ENCODE measurements at places on chromosomes 7 and 10.
A peak's percentile ranks its signal among the peaks of the same experiment; 100 is the strongest.

DNA sequence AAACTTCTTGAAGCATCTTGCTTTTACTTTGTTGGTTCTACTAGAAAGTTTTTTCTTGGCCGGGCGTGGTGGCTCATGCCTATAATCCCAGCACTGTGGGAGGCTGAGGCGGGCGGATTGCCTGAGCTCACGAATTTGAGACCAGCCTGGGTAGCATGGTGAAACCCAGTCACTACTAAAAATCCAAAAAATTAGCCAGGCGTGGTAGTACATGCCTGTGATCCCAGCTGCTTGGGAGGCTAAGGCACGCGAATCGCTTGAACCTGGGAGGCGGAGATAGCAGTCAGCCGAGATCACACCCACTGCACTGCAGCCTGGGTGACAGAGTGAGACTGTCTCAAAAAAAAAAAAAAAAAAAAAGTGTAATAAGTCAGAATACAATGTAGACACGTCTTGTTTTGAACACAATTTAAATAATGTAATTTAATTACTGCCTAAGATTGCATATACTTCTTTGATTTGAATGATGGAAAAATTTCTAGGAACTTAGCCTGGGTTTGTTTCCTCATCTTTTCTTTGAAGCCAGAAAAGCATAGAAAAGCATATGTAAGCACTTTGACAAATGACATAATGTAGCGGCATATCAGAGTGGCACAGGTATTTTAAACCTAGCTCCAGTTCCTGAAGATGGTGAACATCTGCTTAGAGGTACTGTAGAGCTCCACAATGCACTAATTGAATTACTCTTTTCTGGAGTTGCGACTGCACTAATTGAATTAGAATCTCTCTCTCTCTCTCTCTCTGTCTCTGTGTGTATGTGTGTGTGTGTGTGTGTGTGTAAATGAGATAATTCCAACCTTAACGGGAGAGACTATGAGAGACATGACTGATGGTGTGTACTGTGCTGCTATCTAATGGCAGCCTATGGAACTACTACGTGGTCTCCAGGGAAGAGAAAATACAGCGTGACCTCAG is 87.8 kb downstream of the BTRC start:
- DNase-seq, result peak; percentile 44

DNA sequence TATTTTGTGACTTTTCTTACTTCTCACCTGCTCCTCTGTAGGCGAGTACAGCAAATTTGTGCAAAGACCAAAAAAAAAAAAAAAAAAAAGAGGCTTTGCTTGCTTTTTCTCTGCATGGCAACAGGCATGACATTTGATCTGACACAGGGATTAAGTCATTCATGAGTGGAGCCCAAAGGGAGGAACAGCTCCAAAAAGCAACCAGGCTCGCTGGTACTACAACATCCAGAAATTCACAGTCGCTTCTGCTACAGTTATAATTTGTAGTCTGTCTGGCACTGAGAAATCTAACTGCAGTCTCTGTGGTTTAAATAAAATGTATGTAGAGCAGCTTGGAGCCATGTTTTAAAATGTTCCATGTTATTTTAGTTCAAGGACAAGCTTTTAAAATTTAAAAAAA is 31.7 kb downstream of the MKX start:
- DNase-seq, result no peak

DNA sequence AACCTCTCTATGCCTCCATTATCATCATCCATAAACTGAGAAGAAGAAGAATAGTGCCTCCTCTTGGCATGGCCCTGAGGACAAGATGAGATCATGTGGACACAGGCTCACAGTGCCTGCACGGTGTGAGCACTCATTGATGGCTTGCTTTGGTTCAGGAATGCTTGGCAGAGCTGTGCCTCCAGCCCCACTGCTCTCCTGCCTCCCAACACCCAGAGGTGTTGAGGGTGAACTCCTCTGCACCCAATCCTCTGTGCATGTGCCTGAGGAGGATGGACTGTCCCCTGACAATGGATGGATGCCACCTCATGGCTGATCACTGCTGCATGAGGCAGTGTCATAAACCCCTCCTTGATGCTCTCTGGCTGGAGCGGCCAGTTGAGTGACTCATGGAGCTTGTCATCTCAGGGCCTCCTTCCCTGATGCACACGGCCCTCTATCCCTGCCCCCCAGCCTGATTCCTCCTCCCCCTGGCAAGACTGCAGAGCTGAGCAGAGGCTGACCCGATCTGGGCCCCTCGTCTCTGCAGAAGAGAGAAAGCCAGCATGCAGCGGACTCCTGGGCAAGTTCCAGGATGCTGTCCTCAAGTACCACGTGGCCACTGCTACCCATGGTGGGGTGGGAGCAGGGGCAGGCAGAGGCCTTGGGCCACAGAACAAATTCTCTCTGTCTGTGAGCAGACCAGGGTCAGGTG is 136.3 kb downstream of the KCNMA1 start:
- DNase-seq, result no peak

DNA sequence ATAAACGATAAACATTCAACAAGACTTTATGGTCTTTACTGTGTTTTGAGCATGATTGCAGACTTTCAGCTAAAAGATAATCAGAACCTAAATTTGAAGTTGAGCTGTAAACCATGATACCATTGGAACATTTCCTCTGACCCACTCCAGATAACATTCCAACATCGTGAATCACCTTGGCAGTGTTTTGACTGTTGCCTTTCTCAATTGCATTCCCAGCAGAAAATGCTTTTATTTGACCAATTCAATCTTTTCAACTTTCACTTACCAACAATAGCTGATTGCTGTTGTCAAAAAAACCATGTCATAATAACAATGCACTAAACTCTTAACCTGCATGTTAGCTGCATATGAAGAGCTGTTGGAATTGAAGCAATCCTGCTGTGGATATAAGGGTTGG is 165.5 kb downstream of the MDFIC start:
- peak; percentile 18 for DNase-seq

- DNase-seq, result no peak
These were observed 13.4 kb upstream of the CARD11 start for GRCh38 chr7:3057066-3057420.

DNA sequence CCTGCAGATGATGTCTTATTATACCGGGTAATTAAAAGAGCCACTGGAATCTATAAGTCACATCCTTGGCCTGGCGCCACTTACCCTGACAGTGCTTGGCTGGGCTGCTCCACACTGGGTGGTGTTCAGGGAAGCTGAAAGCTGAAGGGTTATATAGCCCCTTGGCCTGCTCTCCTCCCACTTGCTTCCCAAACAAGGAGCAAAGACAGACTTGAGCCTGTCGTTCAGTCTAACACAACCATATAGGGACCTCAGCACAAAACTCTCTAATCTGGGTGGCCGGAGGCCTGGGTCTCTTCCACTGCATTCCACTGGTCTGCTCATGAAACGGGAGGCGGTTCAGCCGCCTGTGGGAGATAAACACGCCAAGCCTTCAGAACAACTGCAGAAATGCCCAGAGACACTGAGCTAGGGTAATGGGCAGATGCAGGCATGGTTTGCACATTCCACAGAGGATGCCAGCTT is at the start of gene ACTA2:
ACTA2 (minus strand) TSS at position 127 of the 465 bp plus-strand sequence. CDS start 3,843 bp downstream, outside the sequence.
- DNase-seq, result peak; percentile 28

DNA sequence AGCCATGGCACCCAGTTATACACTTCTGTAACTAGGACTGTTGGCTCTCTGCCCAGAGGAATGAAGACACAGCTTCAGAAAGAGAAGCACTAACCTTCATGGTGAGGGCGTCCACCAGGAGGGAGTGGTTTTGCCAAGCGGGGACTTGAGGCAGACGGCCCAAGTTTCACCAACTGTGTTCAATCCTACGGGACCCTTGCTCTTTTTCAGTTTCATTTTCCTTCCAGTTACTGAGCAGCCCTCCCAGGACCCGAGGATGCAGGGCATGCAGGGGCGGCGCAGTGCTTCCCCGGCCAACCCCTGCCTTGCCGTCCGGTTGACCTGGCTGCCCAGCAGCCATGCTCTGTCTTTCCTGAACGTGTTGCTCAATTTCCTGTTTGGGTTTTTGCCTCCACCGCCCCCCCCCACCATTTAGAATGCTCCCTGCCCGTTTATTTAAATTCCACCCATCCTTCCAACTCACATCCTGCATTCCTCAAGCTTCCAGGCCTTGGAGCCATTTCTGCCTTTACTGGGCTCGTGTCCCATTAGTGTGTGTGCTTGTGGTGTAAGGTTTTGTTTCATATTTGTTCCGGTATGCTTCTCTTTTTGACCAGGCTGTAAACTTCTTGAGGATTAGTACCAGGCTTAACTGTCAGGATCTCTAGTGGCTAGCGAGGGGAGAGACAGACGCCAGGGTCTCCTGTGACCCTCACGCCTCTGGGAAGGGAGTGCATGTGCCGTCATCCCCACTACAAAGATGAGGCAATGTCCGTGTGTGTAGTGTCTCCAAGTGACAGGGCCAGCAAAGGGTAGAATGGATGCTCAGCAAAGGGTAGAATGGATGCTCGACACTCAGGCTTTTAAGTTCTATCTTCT is 31.6 kb downstream of the IL15RA start:
- peak; percentile 45 for DNase-seq

DNA sequence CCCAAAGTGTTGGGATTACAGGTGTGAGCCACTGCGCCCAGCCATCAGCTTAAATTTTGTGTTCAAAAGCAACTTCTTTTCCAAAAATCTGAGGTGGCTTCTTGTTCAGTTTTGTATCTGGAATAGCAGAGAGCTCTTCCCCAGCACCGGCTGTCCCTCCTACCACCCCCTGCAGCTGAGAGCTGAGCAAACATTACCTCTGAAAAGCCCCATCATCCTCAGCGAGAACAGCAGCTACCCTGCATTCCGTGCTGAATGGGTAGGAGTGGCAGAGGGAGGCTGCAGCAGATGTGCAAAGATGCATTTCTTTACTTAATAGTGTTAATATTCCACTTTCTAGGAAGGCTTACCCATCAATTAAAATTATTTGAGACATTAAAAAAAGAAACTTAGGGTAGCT is 31.8 kb downstream of the CCM2 start:
- DNase-seq, result peak; percentile 14

DNA sequence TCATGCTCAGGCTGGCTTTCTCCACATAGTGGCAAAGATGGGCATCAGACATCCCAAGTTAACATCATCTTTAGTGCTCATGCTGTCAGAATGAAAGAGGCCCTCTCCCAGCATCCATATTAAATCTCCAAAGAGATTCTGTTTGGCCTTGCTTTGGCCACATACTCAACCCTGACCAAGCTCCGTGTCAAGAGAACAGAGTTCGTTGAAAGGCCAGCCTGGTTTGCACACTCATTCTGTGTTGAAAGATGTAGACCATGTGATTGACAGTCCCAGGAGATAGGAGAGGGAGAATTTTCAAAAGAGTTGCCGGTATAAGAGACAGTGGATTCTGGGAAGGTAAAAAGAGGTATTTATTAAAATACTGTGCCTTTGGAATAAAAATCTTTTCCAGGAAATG is 19.7 kb downstream of the MET start:
- DNase-seq, result no peak

GRCh38 chr7:43838201-43838658 is 31.1 kb downstream of the MRPS24 start:
- no peak for DNase-seq

- DNase-seq, result no peak
These were observed 2.9 kb upstream of the CD36 start for GRCh38 chr7:80635533-80635932.

DNA sequence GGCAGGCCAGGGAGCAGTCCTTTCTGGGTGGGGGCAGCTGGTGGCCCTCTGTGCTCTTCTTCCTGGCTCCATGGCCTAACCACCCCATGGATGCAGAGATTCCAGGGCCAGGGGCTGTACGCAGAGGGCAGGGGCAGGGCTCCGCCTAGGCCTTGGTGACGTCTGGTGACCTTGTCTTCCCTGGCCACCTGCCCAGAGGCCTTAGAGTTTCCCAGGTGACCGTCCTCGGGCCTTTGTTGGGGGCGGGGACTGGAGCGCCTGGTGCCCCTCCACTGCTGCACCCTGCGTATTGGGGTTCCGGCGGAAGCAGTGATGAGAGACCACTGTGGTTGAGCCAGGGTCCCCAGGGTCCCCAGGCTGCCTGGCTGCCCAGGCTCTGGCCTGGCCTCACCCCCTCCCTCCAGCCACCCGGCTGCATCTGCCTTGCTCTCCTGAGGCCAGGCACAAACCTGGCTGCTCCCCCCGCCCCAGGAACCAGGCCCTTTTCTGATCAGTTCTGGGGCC is 10.3 kb downstream of the PWWP2B start:
- DNase-seq, result no peak

- no peak for DNase-seq
These were observed 22.0 kb downstream of the MAD1L1 start for GRCh38 chr7:2210551-2211258.

DNA sequence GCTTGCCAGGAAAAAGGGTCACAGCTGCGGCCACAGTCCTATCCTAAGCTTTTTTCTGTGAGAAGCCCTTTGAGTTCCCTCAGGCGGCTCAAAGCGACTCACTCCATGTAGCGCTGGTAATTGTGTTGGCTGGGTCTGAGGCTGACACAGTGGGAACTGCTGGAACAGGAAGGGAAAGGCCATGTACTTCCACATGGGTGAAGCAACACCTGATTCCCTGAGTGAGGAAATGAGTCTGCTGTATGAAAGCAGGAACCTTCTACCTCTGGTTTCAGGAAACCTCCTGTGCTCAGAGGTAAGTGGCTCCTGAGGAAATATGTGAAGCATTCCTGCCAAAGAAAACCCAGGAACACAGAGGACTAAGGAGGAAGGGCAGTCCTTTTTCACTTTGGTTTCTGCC is 734.6 kb upstream of the SORCS1 start:
- DNase-seq, result peak; percentile 12

DNA sequence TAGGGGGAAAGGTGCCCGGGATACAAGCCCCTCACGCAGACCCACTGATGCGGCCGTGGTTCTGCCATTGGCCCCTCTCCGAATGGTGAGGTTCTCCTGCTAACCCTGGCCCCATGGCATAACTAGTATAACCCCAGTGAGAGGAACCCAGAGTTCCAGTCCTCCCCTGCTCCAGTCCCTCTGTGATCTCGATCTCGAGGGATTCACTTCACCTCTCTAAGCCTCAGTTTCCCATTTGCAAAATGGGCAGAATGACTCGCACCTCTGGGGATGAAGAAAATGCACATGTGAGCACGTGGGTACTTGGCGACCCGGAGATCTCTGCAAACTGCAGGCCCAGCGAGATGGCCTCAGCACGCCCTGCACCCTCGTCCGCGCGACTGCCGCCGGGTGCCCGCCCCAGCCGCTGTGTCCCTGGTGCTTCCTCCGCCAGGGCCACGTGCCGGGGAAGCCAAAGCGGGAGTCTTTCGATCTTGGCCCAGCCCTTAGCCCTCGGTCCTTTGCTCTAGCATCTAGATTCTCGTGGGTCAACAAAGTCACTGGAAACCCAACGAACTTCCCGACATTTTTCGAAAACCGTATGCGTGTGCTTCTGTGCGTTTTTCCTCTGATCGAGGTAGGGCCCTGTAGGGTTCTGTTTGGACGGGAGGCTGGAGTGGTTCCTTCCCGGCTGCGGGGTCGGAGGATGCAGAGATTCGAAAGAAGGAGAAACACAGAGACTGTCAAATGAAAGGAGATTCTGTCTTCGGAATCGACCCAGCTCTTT is 169.8 kb downstream of the UBE2H start:
- peak; percentile 43 for DNase-seq

All from ELF-1 (cell line).